ENCODE measurements at places on chromosomes 16 and 17. TPM values are rescaled to one million over a fixed set of nuclear protein-coding genes. Genes with fewer than 3 reads are reported as not detected.

GRCh38 chr16:10601444-10602408 is 21.3 kb upstream of the EMP2 start:
- H3K27me3 ChIP-seq, result no peaks in the 10 kb centered on the region
- no peak for DNase-seq
- no peaks in the 10 kb centered on the region for H3K4me1 ChIP-seq
- H3K4me3 ChIP-seq, result no peak overlapping the region
- H3K27ac ChIP-seq, result no peak overlapping the region
- H3K36me3 ChIP-seq, result no peaks in the 10 kb centered on the region

- peak; percentile 84 for DNase-seq
- H3K27me3 ChIP-seq, result no peaks in the 10 kb centered on the region
Measured at GRCh38 chr17:45218895-45219661, 2.6 kb upstream of the FMNL1 start.

NT5C3B gene
- 49.1 TPM for total RNA-seq

DNA sequence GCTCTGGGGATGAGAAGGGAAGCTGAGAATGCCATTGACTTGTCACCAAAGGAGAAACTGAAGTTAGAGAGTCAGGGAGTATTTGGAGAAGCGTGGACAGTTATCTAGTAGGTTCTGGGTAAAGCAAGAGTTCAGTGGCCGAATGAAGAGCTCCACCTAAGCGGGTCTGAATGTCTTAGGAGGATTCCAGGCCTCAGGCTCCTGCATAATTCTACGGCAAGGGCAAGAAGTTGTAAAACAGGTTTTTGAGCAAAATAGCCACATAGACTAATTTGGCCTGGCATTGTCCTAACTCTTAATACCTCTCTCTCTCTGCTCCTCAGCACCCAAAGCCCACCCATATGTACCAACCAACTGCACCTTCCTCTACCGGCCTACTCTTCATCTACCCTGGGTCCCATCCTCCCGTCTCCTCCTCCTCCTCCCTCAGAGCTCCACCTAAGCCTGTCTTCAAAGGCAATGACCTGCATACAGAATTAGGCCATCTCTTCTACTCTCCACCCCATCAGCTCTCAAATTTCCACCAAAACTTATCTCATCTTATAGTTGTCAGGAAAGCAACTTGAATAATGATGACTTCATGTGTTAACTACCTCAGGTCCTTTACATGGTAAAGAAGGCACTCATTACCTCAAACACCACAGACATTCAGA is 42.0 kb upstream of the KCNJ2 start:
- no peak overlapping the region for H3K4me3 ChIP-seq
- no peaks in the 10 kb centered on the region for H3K36me3 ChIP-seq
- no peak overlapping the region for H3K27ac ChIP-seq
- no peaks in the 10 kb centered on the region for H3K4me1 ChIP-seq
- no peak for DNase-seq
- H3K27me3 ChIP-seq, result no peaks in the 10 kb centered on the region

DNA sequence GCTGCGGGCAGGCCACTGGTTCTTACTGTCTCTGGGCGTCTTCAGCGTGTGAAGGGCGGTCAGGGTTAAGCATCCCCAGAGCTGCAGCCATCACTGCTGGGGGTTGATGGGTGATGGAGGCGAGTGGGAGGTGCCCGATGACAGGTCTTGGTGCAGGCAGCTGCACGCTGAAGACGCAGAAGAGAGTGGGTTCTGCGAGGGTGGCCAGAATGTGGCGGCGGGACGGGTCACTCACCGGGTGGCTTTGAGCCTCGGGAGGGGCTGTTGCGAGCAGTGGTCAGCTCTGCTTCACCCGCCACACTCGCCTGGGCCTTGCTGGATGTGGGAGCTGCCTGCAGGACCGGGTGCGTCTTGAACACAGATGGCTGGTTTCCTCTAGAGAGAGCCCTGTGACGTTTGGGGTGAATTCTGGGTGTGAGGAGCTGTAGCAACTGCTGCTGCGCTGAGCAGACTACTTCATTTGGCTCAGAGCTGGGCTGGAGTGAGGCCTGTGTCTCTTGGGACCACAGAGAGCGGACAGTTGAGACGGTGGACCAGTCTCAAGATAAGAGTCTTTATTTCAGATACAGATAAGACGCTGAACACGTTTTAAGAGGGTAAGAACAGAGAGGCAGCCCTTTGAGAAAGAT is 44.6 kb upstream of the ZNF750 start:
- H3K4me3 ChIP-seq, result no peak overlapping the region
- DNase-seq, result no peak
- H3K27ac ChIP-seq, result no peak overlapping the region
- no peaks in the 10 kb centered on the region for H3K36me3 ChIP-seq
- no peaks in the 10 kb centered on the region for H3K27me3 ChIP-seq
- peaks cover 3% of the 10 kb centered on the region for H3K4me1 ChIP-seq

NOTUM gene
- total RNA-seq, result 0.20 TPM

GRCh38 chr16:27819356-27819755 is 244.2 kb downstream of the GSG1L start:
- H3K27me3 ChIP-seq, result no peaks in the 10 kb centered on the region
- no peaks in the 10 kb centered on the region for H3K36me3 ChIP-seq
- H3K4me3 ChIP-seq, result no peak overlapping the region
- DNase-seq, result no peak
- H3K4me1 ChIP-seq, result no peaks in the 10 kb centered on the region

SCNN1B gene
- total RNA-seq, result 0.13 TPM

CLEC18A gene
- 0.40 TPM for total RNA-seq

SMIM22 gene
- 30.9 TPM for total RNA-seq

DBF4B gene
- 3.1 TPM for total RNA-seq

DNA sequence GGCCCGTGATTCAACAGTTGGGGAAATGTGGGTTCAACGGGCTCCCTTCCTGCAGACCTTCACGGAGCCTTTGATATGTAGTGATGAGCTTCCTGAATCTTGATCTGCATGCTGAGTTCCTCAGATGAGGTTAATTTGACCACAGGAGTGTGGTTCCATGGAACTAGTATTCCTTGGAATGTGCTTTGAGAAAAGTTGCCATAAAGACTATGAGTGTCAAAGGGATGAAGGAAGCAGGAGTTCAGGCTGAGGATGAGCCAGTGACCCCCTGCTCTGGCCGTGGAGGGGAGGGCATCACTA is 229.2 kb downstream of the MSI2 start:
- no peaks in the 10 kb centered on the region for H3K27me3 ChIP-seq
- H3K36me3 ChIP-seq, result no peaks in the 10 kb centered on the region
- DNase-seq, result no peak
- no peak overlapping the region for H3K4me3 ChIP-seq
- peaks cover 38% of the 10 kb centered on the region for H3K4me1 ChIP-seq

HSPB9 gene
- 0.48 TPM for total RNA-seq

EXOC3L1 gene
- 33.0 TPM for total RNA-seq

TPSD1 gene
- total RNA-seq, result not detected

GRCh38 chr16:49462989-49463371 is 89.4 kb downstream of the C16orf78 start:
- H3K4me1 ChIP-seq, result peaks cover 3% of the 10 kb centered on the region
- H3K27me3 ChIP-seq, result no peaks in the 10 kb centered on the region
- H3K4me3 ChIP-seq, result no peak overlapping the region
- no peaks in the 10 kb centered on the region for H3K36me3 ChIP-seq
- DNase-seq, result peak; percentile 6
- no peak overlapping the region for H3K27ac ChIP-seq

CA4 gene
- total RNA-seq, result 1.5 TPM

CCL7 gene
- not detected for total RNA-seq

GRCh38 chr17:1007310-1008007 is 10.5 kb downstream of the TIMM22 start:
- no peaks in the 10 kb centered on the region for H3K27me3 ChIP-seq
- no peaks in the 10 kb centered on the region for H3K36me3 ChIP-seq
- peaks cover 22% of the 10 kb centered on the region for H3K4me1 ChIP-seq
- H3K27ac ChIP-seq, result peak overlapping the region; percentile 28

RHBDL1 gene
- 2.0 TPM for total RNA-seq

GCSH gene
- total RNA-seq, result 25.2 TPM

- no peak for DNase-seq
- no peak overlapping the region for H3K27ac ChIP-seq
- H3K36me3 ChIP-seq, result no peaks in the 10 kb centered on the region
- no peaks in the 10 kb centered on the region for H3K4me1 ChIP-seq
- no peaks in the 10 kb centered on the region for H3K27me3 ChIP-seq
Measured at GRCh38 chr17:57025876-57026275, 47.9 kb downstream of the SCPEP1 start.

- no peaks in the 10 kb centered on the region for H3K27me3 ChIP-seq
- H3K4me3 ChIP-seq, result no peak overlapping the region
- no peak for DNase-seq
- H3K36me3 ChIP-seq, result no peaks in the 10 kb centered on the region
Measured at GRCh38 chr17:27506348-27507218, 50.3 kb downstream of the KSR1 start.

- no peak for DNase-seq
- no peaks in the 10 kb centered on the region for H3K36me3 ChIP-seq
- no peak overlapping the region for H3K4me3 ChIP-seq
- no peaks in the 10 kb centered on the region for H3K4me1 ChIP-seq
Measured at GRCh38 chr17:43789482-43789881, 9.2 kb downstream of the CFAP97D1 start.

DPEP2 gene
- total RNA-seq, result 1.5 TPM

CUEDC1 gene
- 30.2 TPM for total RNA-seq

DNA sequence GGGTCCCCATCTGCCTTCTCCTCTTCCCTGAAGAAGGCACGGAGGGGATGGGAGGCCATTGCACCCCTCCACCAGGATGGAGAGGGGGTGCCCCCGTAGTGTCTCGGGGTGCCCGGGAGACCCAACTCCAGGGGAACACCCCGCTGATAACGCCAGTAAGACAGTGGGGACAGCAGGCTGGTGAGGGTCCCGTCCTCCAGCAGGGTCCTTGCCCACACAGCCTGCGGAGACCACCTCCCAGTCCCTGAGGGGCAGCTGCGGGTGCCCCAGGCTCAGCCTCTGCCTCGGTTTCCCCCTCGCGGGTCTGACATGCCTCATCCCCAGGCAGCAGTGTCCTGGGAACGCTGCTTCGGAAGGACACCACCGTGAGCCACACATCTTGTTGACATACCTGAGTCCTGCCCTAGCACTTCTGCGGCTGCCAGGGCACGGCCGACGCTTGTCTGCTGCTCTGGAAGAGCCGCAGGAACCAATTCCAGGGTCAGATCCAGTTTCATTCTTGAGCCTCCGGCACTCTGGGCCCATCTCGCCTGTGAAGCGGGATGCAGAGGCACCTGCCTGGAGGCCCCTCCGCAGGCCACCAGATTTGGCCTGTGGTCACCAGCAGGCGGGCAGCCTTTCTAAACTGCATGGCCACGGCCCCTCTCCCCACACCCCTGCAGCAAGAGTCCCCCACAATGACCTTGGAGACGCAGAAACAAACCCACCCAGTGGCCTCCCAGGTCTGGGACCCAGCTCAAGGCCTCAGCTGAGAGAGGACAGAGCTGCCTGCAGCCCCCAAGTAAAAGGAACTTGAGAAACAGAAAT is 39.9 kb upstream of the ZC3H18 start:
- peak overlapping the region; percentile 41 for H3K27ac ChIP-seq
- H3K4me1 ChIP-seq, result peaks cover 21% of the 10 kb centered on the region
- H3K27me3 ChIP-seq, result no peaks in the 10 kb centered on the region
- peak; percentile 41 for DNase-seq

- H3K27ac ChIP-seq, result no peak overlapping the region
- H3K4me3 ChIP-seq, result no peak overlapping the region
- no peaks in the 10 kb centered on the region for H3K4me1 ChIP-seq
- no peak for DNase-seq
- H3K27me3 ChIP-seq, result no peaks in the 10 kb centered on the region
- no peaks in the 10 kb centered on the region for H3K36me3 ChIP-seq
Measured at GRCh38 chr17:38568274-38568673, 37.5 kb downstream of the SRCIN1 start.

DNA sequence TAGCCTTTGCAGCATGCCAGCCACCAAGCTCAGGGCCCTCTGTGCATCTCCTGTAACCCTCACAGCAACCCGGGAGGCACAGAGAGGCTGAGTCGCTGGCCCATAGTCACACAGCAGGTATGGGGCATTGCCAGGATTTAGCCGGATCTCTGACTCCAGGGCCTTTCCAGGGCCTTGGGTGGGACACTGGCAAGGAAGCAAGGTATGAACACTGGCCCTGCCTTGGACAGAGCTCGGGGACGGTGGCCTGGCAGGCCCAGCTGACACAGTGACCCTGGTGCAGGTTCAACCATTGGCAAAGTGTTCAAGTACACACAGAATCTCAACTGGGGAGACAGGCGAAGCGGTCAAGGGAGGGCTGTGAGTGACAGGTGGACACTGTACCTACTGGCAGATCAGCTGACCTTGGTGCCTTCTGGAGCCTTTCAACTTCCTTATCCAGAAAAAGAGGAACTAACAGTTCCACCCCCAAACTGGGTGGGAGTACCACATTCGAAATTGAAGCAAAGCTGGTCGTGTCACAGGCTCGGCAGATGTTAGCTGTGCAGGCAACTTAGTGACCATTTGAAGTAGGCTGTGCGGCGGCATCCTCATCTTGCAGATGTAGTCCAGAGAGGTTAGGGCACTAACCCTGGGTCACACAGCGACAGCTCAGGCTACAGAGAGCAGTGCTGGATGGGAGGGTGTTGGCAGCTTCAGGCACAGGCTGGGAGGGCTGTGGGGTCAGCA is 287.4 kb downstream of the SEC14L1 start:
- H3K4me1 ChIP-seq, result peaks cover 49% of the 10 kb centered on the region
- no peak overlapping the region for H3K27ac ChIP-seq
- no peaks in the 10 kb centered on the region for H3K36me3 ChIP-seq
- H3K27me3 ChIP-seq, result no peaks in the 10 kb centered on the region

GRCh38 chr17:83178533-83179304 is 99.3 kb downstream of the METRNL start:
- no peaks in the 10 kb centered on the region for H3K27me3 ChIP-seq
- H3K27ac ChIP-seq, result no peak overlapping the region
- no peak overlapping the region for H3K4me3 ChIP-seq
- H3K36me3 ChIP-seq, result no peaks in the 10 kb centered on the region
- H3K4me1 ChIP-seq, result peaks cover 3% of the 10 kb centered on the region

- H3K27me3 ChIP-seq, result no peaks in the 10 kb centered on the region
- no peak overlapping the region for H3K27ac ChIP-seq
- H3K36me3 ChIP-seq, result no peaks in the 10 kb centered on the region
- no peak for DNase-seq
Measured at GRCh38 chr17:40432864-40433528, 10.3 kb upstream of the IGFBP4 start.

GRCh38 chr17:63440770-63441335 is 5.3 kb downstream of the CYB561 start:
- no peak overlapping the region for H3K4me3 ChIP-seq
- no peaks in the 10 kb centered on the region for H3K27me3 ChIP-seq
- no peaks in the 10 kb centered on the region for H3K36me3 ChIP-seq

TBC1D26 gene
- total RNA-seq, result 0.69 TPM

FNDC8 gene
- not detected for total RNA-seq

PLK1 gene
- total RNA-seq, result 1.1 TPM
